Cortex of kidney (tissue), 1 donor: ENCODE measurements at places on chromosomes 12 and 14.

GRCh38 chr14:20606190-20606901 lies 15.2 kb upstream of the RNASE12 start:
- no peak for DNase-seq

GRCh38 chr12:76738824-76739579 lies 24.9 kb upstream of the ZDHHC17 start:
- no peak for DNase-seq

- DNase-seq = no peak
Observed at GRCh38 chr12:103169-103981, 36.8 kb downstream of the IQSEC3 start.

DNA sequence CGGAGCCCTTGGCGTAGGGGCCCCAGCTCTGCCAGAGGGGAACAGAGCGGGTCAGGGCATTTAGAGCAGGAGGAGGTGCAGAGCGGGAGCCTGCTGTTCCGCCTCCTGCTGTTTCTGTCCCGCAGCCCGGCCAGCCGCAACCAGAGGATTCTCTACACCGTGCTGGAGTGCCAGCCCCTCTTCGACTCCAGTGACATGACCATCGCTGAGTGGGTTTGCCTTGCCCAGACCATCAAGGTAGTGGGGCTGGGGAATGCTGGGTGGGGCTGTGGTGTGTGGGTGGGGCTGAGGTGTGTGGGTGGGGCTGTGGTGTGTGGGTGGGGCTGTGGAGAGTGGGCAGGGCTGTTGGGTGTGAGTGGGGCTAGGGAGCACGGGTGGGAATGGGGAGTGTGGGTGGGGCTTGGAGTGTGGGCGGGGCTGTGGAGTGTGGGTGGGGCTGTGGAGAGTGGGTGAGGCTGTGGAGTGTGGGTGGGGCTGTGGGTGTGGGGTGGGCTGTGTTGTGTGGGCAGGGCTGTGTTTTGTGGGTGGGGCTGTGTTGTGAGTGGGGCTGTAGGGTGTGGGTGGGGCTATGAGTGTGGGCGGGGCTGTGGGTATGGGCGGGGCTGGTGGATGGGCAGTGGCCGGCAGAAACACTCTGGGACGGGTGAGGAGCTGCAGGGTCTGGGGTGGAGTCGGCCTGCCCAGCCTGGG lies 8.0 kb downstream of the ASPG start:
- no peak for DNase-seq

- no peak for DNase-seq
Observed at GRCh38 chr14:67158566-67158965, 30.7 kb upstream of the GARIN2 start.

GRCh38 chr14:91142214-91142668 lies 28.4 kb downstream of the DGLUCY start:
- no peak for DNase-seq

DNA sequence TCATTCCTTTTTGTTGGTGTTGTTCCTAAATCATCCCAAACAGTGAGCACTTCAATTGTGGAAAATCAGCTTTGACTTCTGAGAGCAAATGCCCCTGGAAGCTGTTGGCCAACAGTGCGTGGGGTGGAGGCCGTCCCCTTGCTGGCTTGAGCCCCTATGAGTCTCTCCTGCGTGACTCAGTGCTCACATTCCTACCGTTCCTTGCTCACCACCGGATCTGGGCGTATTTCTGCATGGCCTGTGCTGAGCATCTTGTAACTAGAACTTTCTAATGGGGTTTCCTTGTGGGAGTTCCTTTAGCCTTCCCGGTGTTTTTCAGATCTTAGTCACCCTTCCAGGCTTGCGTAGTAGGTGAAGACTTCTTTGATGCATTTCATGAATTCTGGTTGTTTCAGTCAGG lies 14.7 kb downstream of the SERPINA1 start:
- no peak for DNase-seq

- DNase-seq = no peak
Observed at GRCh38 chr14:58712357-58712756, 74.6 kb downstream of the DACT1 start.

- DNase-seq = no peak
Observed at GRCh38 chr12:79514730-79515529, 175.8 kb downstream of the PAWR start.

DNA sequence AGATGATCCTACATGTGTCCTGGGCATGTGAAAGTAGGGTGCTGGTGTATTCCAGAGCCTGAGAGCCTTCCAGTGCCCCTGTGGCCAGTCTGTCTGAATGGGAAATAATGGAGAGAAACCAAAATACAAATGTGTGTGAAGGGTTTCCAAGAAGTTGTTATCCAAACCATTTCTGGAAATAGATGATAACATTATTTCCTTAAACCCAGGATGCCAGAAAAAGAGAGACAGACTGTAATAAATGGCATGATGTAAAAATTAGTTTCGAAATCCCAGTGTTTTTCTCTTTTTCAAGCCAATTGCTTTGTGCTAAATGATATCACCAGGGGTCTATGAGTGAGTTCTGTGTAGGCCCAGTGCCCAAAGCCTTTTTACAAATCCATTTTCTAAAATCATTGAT lies 175.3 kb downstream of the PHLDA1 start:
- no peak for DNase-seq

- DNase-seq = no peak
Observed at GRCh38 chr12:127722611-127723010, 544.4 kb upstream of the TMEM132C start.

GRCh38 chr12:56128670-56129205 lies 671 bp downstream of the ESYT1 start:
- DNase-seq = no peak

GRCh38 chr14:94598816-94599655 lies 13.2 kb upstream of the SERPINA3 start:
- no peak for DNase-seq

- no peak for DNase-seq
Observed at GRCh38 chr14:36503771-36504741, 16.0 kb downstream of the NKX2-1 start.

GRCh38 chr12:107736914-107737313 lies 24.0 kb downstream of the PRDM4 start:
- no peak for DNase-seq

DNA sequence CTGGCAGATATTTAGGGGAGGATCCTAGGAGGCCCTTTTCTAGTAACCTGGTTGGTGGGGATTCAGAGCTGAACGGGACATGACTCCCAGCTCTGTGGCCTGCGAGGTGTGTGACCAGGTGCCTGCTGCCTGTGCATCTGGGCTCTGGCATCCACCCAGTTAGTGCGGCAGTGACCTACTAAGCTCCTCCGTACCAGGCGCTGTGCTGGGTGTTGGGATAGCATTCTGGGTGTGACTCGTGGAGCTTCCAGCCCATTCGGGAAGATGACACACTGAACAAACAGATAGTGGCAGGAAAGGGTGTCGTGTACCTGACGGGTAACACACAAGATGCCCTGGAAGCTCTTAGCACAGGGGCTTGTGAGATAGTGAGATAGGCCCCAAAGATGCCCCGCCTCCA lies 80.9 kb downstream of the ACACB start:
- no peak for DNase-seq

DNA sequence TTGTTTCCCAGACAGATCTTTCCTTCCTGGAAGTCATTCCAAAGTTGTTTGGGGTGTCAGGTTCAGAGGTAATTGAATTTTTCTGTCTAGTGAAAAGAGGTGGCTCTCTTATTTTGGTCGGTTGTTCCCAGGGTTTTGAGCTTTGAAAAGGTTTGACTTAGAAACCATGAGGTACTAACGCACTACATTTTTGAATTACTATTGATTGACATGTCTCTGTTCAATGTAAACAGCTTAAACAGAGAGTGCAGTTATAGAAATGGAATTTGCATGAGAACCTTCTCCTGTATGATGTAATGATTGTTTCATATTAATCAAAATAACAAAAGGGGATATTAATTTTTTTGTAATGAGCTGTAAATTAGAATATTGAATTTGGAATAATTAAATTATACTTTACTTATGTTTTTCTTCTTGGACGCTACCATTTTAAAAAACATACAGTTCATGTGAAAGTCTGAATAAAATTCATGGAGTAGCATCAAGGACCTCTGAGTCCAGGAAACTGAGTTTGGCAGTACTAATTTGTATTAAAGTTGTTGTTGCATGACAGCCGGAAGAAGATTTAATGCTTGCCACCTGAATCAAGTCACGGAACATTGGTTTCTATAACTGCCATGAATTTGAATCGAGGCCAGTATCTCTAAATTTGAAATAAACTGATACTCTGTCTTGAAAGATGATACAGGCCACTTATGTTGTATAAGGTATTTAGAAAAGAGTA lies 41.7 kb downstream of the NPAS3 start:
- no peak for DNase-seq

DNA sequence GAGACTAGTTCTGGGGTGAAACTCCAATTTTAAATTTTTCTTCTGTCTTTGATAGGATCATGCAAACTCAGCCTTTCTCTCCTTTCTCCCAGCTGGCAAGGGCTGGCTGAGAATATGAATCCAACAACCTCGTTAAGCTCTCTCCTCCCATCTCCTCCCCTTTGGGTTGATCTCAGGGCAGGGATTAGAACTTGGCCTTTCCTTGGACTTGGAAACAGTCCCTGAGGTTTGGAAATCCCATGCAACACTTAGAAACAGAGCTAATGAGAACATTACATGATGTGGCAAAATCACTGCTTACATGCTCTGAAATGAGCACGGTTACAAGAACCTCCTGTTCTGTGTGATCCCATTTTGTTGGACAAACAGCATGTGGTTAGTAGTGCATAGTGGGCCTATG lies 31.6 kb downstream of the ACACB start:
- DNase-seq = no peak
